Esophagus squamous epithelium (tissue), 5 donors: ENCODE measurements at places on chromosomes 2 and 18.

- DNase-seq = no peak
Measured at GRCh38 chr2:19942199-19942598, 40.4 kb upstream of the TTC32 start.

- no peak for DNase-seq
Measured at GRCh38 chr18:4357579-4357978, 97.5 kb downstream of the DLGAP1 start.

DNA sequence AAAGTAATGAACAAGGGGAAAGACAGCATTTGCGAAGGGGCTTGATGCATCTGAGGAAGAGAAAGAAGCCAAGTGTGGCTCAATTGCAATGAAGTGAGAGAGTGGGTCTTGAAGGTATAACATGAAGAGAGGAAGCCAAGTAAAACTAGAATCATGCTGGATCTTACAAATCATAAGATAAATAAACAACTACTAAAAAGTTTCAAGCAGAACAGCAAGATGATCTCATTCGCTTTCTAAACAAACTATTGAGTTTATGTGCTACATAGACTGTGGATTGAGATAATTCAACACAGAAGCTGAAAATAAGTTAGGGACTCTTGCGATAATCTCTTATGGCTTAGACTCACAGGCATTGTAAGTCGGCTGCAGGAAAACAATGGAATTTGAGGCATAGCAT is 1310.5 kb upstream of the NRXN1 start:
- no peak for DNase-seq

GRCh38 chr2:138730497-138731030 is 49.6 kb downstream of the NXPH2 start:
- DNase-seq = no peak

- no peak for DNase-seq
Measured at GRCh38 chr2:152858594-152859265, 140.3 kb downstream of the ARL6IP6 start.

DNA sequence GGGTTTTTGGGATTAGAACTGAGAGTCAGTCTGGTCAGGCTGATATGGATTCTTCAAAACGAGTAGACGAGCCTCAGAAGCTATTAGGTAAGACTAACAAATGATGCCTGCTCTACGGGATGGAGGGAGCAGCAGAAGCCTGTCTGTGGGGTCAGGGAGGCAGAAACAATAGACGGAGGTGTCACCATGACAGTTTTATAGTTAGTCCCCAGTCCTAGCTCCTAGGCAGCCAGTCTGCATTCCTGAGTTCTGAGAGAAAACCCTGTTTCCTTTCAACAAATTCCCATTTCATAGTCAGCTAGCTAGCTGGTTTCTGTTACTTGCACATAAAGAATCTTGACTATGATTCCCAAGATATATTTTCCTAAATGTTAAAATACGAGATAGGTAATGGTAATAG is 542.1 kb downstream of the PID1 start:
- DNase-seq = no peak

DNA sequence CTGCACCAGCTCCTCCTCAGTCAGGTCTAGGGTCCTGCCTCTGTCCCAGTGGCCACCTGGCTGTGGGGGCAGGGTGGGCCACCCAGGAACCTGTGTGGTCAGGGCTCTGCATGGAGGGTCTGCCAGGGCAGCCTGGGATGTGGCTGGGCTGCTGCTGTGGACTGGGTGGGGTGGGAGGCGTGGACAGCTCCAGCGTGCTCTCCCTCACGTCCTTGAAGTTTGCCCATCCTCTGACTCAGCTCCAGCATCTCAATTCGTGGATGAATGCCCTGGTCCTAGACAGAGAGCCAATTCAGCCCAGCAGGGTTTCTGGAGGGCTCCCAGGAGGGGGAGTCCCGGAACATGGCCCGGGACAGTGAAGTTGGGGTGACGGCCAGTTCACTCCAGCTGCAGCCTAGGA is 64.3 kb upstream of the EPAS1 start:
- DNase-seq = no peak

DNA sequence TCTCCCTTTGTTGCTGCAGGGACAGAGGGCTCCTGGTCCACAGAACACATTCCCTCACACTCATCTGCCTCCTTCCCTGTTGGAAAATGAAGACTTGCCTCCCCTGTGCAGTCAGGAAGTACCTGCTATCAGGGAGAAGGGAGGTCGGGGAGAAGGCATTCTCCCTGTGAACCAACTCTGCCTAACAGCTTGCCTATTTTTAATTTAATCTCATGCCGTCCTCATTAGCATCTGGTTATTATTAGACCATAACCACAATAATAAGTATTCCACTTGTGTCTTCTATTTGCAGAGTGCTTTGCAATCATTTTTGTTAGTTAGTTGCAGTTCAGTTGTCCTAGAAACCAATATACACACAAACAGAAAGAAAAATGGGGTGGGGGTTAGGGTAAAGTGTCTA is 232.6 kb upstream of the SKOR2 start:
- DNase-seq = no peak
